HS-27A (cell line): ENCODE measurements at places on chromosomes 11 and 22.

DNA sequence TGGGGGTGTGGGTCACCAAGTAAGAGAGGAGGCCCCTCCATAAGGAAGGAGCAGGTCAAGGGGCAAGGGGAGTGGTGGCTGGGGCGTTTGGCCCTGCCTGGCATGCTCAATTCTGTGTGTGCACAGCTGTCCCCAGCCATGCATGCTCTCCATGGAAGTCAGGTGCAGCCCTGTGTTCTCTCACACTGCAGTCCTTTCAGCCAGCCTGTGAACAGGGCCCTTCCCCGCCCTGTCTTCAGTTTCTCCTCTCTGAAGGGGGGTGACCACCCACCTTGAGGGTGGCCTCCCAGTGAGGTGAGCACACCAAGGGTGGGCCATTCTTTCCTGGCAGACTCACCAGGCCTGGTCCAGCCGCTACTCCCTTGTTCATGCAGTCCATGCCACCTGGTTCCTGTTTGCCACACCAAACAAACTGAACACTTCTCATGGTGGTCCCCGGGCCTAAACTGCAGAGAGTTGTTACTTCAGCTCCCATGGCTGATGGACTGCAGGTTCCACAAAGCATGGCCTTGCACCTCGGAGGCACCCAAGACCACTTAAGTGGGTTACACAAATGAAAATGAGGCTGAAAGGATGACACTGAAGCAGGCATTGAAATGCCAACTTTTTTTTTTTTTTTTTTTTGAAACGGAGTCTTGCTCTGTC is 1.7 kb upstream of the CHCHD10 start:
- DNase-seq: no peak

DNA sequence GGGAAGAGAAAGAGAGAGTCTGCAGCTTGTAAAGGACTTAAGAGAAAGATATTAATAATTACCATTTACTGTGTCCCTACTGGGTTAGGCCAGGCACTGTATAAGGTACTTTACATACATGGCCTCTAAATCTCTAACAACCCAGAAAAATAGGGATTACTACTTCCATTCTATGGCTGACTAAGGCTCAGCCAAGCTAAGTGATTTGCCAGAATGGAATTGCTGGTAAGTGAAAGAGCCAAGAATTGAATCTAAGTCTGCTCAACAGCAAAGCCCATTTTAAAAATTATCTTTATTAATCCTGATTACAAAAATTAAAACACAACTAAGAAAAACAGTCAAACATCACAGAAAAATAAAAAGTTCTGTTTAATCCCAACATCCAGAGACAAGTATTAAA is 21.4 kb downstream of the XRRA1 start:
- DNase-seq: no peak

GRCh38 chr22:48669986-48670716 is 1157.5 kb downstream of the BRD1 start:
- no peak for DNase-seq

DNA sequence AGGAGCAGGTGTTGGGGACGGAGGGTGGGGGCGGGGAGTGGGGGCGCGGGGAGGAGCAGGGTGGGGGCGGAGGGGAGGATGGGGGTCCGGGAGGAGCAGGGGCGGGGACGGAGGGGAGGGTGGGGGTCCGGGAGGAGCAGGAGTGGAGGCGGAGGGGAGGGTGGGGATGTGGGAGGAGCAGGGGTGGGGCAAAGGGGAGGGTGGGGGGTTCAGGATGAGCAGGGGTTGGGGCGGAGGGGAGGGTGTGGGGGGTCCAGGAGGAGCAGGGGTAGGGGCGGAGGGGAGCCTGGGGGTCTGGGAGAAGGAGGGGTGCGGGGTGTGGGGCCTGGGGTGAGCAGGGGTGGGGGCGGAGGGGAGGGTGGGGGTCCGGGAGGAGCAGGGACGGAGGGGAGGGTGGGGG is 17.1 kb downstream of the CRELD2 start:
- no peak for DNase-seq

DNA sequence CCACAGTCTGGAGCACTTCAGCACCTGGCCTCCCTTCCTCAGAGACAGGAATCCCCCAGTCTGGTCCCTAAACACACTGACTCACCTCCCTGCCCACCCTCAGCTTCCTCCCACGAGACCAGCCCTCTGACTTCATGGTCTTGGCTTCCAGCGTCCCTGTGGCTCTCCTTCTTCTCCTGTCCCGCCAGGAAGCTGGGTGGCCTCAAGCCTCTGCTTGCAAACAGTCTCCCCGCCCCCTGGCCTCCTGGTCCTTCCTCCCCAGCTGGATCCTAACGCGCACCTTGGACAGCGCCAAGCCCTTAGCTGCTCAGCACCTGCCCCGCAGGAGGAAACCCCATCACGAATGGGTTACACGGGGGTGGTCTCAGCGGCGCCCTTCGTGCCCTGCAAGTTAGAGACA is 4.5 kb downstream of the NCF4 start:
- no peak for DNase-seq

GRCh38 chr11:129395883-129396282 is 20.2 kb downstream of the BARX2 start:
- DNase-seq: no peak

DNA sequence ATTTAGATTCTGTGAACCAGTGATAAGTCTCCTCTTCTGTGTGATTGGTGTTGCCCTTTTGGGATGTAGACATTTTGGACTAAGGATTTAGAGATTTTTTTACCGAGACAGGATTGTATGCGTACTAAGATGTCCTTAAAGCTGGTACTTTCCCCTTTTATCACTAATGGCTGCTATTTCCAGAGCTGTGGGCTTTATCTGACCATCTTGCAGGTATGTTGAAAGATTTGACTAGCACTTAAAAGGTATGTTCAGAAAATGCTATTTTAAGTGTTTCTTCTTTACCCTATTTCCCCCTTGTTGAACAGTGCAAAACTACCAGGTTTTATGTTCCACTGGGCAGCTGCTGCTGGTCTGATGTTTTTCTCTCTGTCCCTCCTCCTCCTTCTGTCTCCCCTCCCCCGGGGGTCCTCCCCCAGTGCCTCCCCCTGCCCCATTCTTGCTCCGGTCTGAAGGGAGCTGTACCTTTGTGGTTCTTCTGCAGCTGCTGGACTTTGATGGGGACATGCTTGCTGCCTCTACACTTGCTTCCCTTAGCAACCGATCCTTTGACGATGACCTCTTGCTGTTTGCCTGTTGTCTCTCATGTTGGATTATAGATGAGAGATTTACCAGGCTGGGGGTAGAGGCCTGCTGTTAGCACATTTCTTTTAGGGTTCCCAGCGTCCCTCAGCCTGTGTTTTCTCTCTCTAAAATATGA is 59.6 kb downstream of the ZNRF3 start:
- no peak for DNase-seq

DNA sequence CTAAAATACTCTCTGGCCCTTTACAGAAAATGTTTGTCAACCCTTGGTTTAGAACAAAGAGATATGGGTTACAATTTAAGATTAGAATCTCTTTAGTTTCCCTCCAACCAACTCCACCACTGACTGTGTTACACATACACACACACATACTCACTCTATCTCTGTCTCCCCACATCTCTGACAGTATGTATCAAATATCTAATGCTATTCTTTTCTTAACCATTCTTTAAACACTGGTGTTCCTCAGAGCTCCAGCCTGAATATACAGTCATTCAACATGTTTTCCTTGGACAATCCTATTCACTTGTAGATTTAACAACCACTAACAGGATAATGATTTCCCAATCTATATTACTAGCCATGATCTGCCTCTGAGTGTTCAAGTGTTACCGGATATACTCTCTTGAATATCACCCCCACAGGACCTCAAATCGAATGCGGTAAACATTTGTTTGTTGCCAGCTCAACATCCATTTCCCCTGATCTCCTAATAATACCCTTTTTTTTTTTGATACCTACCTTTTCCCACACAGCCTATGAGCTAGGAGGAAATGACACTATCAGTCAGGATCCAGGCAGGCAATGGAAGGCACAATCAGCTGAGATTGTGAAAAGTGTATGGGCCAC is 6.1 kb downstream of the MPZL3 start:
- DNase-seq: no peak

GRCh38 chr11:112085822-112086421 is 634 bp downstream of the TIMM8B start:
- DNase-seq: no peak

GRCh38 chr22:36445158-36445668 is 36.2 kb downstream of the TXN2 start:
- no peak for DNase-seq

DNA sequence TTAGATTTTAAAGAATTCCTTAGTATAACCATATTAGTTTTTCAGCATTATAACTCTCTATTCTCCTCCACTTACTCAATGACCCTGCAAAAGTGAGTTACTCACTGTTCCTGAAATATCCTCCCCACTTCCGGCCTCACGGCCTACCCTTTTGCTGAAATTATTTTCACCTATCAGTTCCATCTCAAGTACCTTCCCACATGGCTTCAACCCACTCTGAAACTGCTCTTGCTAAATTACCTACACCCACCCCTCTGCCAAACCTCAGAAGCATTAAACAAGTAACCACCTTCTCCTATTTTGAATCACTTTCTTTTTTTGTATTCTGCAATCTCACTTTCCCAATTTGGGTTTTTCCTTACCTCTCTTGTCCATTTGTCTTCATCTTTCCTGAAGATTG is 37.7 kb downstream of the OR5P2 start:
- no peak for DNase-seq

- no peak for DNase-seq
Observed at GRCh38 chr11:93155738-93156137, 42.1 kb downstream of the SLC36A4 start.

- peak; percentile 30 for DNase-seq
Observed at GRCh38 chr11:17504330-17505107, 27.9 kb upstream of the ABCC8 start.

DNA sequence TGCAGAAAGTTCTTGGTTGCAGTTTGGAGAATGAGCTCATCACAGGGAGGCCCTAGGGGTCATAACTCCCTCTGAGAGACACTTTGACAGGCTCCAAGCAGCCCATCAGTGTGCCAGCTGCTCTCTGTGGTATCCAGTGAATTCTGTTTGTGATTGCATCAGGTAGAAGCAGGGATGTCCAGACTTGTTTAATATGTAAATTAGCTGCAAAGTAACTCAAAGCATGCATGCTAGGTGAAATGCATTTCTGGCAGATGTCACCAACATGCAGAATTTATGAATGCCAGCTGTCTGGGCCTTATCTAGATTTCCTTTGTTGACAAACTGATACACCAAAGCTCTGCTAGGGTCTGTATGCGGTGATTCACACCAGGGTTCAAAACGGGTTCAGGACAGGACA is 123.6 kb upstream of the MTNR1B start:
- no peak for DNase-seq

GRCh38 chr22:42608823-42609361 is 5.8 kb downstream of the POLDIP3 start:
- no peak for DNase-seq

GRCh38 chr22:40009951-40010671 is 15.4 kb downstream of the FAM83F start:
- DNase-seq: no peak

- DNase-seq: no peak
Observed at GRCh38 chr11:101129203-101129943, at the start of gene PGR. PGR (minus strand) TSS chr11:101129813; CDS start chr11:101129070, 743 bp downstream.

GRCh38 chr11:12768726-12769673 is 94.8 kb downstream of the TEAD1 start:
- no peak for DNase-seq

DNA sequence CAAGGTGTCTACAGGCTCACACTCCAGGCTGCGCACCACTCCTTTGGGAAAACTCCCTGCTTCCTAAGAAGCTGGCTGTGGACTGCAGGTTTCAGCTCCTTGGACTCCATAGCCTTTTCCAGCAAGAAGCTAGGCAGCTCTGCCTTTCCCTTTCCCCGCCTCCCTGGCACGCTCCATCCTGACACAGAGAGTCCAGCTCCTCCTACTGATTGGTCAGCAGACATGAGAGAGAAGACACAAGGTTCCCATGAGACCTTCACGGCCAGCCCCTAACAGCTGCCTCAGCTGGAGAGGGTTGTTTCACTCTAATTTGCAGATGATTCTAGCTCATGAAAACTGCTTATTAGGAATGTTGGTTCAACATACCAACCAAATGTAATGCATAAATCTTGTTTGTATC is 27.6 kb downstream of the TENM4 start:
- no peak for DNase-seq

DNA sequence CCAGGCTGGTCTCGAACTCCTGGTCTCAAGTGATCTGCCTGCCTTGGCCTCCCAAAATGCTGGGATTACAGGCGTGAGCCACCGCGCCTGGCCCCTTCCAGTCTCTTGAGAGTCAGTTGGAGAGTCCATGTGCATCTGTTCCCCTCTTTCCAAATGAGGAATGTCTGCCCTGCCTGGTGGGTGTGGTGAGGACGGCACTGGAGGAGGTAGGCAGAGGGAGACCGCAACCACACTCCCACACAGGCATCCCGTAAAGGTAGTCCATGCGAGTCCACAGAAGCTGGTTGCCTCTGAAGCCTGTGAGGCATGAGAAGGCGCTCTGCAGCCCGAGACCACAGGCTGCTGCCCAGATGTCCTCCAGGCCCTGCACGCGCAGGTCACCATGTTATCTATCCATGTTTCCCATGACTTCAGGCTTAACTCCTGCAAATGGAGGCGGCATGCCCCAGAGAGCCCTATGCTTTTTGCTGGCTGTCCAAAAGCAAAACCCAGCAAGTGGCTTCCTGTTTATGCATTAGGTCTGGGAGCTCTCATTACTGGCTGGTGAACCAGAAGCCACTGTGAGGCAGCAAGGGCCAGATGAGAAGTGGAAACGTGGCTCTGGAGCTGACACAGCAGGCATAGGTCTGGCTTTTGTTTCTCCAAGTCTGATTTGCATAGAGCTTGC is 43.4 kb downstream of the GRIK4 start:
- DNase-seq: no peak

DNA sequence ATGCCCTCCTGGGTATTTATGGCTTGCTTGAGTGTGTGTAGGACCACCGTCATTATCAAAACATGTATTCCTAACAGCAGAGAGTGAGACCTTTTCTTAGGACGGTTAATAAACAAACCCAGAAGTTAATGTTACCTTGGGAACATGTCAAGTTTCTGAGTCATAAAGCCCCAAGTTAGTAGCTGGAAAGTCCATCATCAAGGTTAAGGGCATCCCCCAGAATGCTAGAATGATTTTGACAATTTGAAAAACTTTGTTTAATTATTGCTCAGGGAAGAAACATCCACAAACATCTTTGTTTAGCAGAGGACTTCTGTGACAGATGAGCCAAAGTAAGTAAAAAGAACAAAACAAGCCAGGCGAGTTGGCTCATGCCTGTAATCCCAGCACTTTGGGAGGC is 20.0 kb downstream of the CAVIN3 start:
- no peak for DNase-seq

- no peak for DNase-seq
Observed at GRCh38 chr11:79481795-79482194, 41.0 kb upstream of the TENM4 start.

- DNase-seq: no peak
Observed at GRCh38 chr11:39249566-39250365, 2209.7 kb downstream of the LRRC4C start.

DNA sequence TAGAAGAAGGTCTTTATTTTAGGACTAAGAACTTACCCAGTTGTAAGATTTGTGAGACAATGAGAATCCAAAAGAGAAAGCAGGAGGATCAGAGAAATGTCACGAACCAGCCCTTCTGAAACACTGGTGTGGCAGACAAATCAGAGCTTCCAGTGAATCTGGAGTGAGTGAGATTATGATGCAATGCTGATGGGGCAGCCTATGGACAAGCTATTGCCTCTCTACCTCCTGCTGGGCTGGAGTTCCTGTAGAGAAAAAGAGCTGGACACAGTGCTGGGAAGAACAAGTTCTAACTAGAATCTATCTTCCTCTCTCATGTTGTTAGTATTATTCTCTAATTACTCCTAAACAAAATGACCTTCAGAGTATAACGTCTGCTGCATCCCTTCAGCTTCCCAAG is 12.0 kb upstream of the ANO3 start:
- DNase-seq: no peak

GRCh38 chr11:128405714-128406662 is 181.4 kb downstream of the ETS1 start:
- no peak for DNase-seq

- no peak for DNase-seq
Observed at GRCh38 chr11:42025121-42025803, 565.8 kb upstream of the LRRC4C start.
